Daoy (cell line): ENCODE measurements at places on chromosomes 12 and 14. TPM values are rescaled to one million over a fixed set of nuclear protein-coding genes. Genes with fewer than 3 reads are reported as not detected.

GRCh38 chr12:4943067-4943937 lies 33.6 kb downstream of the KCNA1 start:
- no peak for DNase-seq

GRCh38 chr14:104112609-104113571 lies 25.5 kb upstream of the KIF26A start:
- no peak for DNase-seq

DNA sequence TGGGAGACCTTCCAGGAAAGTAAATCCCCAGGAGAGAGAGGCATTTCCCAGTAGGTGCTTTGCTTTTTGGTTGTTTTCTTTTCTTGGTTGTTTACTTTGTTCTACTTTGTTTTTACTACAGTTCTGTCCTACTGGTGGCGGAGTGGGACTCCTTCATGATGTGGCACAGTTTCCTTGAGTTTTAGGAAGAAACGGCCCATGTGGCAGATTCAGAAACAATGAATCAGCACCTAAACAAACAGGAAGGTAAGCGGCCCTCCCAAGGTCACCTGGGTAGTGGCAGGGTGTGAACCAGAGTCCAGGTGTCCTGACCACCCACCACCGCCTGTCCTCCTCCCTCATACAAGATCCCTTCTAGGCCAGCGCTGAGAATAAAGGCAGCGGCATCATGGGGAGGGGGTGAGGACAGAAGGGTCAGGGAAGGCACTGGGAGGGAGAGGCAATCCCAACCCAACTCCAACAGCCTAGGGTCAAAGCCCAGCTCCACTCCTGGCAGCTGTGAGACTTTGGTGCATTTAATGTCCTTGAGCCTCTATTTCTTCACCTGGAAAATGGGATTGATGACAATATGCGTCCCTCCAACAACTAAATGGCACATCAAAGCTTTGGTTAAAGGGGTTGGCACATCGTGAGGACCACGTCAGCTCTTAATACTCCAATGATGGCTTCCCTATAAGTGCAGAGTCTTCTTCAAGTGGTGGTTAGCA lies 111.5 kb upstream of the BCL2L14 start:
- DNase-seq, result peak; percentile 33

GRCh38 chr14:94345344-94346064 lies 22.4 kb upstream of the SERPINA6 start:
- peak; percentile 97 for DNase-seq

DNA sequence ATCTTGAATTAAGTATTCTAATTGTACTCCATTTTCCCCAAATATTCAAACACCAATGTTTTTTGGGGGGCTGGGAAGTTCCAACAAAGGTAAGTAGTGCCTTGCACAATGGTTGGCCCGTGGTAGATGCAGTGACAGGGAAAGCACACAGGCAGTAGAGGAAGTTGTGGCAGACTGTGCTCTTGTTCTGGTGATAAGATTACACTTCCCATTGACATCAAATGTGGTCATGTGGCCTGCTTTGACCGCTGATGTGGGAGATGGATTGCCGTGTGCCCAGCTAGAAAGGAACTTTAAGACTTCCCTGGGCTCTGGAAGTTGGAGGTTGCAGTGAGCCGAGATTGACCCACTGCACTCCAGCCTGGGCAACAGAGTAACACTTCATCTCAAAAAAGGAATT lies 223.8 kb downstream of the VRK1 start:
- no peak for DNase-seq

The PTGER2 gene
- total RNA-seq, result 6.5 and 7.0 TPM in 2 replicates

DNA sequence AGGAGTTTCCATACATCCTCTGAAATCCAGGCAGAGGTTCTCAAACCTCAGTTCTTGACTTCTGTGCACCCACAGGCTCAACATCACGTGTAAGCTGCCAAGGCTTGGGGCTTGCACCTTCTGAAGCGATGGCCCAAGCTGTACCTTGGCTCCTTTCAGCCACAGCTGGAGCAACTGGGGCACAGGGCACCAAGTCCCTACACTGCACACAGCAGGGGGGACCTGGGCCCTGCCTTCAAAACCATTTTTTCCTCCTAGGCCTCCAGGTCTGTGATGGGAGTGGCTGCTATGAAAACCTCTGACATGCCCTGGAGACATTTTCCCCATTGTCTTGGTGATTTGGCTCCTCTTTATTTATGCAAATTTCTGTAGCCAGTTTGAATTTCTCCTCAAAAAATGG lies 10.6 kb downstream of the AREL1 start:
- no peak for DNase-seq

- no peak for DNase-seq
Measured at GRCh38 chr12:116545144-116545543, 14.0 kb upstream of the MAP1LC3B2 start.

DNA sequence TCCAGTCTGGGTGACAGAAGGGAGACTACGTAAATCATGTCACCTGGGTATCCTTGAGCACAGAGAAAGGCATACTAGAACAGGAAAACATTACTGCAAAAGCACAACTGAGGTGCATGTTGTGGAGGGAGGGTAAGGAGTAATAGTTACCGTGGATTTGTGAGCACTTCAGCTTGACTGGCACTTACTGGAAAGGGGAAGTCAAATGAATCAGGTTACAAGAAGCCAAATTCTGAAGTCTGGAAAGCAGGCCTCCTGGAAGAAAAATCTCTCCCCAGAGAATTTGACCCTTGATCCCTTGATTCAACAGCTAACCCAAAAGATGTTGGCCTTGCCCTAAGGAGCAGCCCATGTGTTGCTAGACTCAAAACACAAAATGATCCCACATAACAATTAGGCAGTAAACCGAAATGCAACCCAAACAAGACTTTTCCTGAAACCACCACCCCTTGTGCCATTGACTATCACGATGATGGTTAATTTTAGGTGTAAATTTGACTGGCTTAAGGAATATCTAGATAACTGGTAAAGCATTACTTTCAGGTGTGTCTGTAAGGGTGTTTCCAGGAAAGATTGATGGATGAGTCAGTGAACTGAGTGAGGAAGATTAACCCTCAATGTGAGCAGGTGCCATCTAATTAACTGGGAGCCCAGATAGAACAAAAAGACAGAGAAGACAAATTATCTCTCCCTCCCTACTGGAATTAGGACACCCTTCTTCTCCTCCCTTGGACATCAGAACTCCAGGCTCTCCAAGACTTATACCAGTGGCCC lies 108.8 kb downstream of the SLC25A21 start:
- no peak for DNase-seq

DNA sequence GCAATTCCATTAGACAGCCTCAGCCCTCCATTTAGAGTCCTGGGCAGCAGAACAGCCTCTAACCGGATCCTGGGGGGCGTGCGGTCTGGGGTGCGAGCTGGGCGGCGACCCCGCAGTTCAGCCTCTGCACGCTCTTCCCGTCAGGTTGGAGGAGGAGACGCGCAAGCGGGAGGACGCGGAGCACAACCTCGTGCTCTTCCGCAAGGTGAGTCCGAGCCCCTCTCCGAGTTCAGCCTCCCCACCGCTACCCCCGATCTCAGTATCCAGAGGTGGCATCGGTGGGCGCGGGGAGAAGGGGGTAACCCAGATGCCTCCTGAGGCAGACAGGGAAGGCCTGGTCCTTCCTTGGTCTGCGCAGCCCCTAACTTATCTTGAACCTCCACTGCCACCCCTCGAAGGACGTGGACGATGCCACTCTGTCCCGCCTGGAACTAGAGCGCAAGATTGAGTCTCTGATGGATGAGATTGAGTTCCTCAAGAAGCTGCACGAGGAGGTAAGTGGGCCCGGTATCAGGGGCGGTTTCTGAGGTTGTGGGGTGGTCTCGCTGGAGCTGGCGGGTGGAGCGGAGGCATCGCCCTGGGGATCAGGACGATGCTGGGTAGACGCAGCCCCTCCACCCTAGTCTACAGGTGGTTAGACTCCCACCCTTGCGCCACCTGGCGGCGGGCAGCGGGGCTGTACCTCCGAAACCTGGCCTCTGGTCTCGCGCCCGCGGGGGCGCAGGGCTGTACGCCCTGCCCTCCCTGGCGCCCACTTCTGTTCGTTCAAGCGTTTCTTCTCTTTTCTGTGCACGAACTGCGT lies 1.3 kb downstream of the PRPH start:
- peak; percentile 67 for DNase-seq

The NPFF gene
- total RNA-seq, result not detected in 2 replicates

- DNase-seq, result no peak
Measured at GRCh38 chr12:12209043-12209442, 57.8 kb downstream of the LRP6 start.

The CAND1 gene
- total RNA-seq, result 97.2 and 103 TPM in 2 replicates

The APOF gene
- total RNA-seq, result 0.40 TPM in 1 of 2 replicates, not detected in the other

DNA sequence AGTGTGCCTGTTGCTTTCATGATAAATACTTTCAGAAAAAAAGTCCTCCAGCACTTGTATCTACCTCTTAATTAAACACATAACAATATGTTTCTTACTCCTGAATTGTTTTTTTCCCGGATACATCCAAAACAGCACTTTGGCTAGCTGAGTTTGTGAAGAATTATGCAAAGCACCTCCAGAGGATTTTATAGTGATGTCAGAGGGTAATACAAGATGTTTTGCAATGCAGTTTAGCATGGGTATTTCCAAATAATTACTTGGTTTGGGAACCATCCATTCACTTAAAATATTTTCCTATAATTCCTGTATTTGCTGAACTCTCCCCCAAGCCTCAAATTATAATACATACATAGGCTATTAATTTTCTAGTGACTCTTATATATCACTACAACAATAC lies 37.7 kb upstream of the DBX2 start:
- DNase-seq, result no peak

The SDR9C7 gene
- total RNA-seq, result not detected in 2 replicates

The OAS1 gene
- 5.1 and 6.1 TPM in 2 replicates for total RNA-seq

DNA sequence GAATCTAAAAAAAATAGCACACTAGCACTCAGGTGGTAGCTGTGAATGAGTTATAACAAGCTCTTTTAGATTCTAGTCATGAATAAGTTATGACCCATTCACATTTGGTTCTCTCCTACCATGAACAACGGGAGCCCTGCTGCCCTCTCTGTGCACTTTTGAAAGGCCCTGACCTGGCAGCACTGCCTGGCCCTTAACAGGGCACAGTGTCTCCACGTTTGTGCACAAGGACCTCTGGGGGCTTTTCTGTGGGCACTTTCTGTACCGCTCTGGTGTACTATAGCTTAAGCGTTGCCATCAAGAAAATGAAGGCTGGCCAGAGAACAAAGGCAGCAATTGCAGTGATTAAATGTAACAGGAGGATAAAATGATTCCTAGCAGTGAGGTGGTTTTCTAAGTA lies 21.2 kb downstream of the CCDC92 start:
- no peak for DNase-seq

The PDZRN4 gene
- not detected in 2 replicates for total RNA-seq

The FKBP11 gene
- total RNA-seq, result 7.0 and 28.0 TPM in 2 replicates

DNA sequence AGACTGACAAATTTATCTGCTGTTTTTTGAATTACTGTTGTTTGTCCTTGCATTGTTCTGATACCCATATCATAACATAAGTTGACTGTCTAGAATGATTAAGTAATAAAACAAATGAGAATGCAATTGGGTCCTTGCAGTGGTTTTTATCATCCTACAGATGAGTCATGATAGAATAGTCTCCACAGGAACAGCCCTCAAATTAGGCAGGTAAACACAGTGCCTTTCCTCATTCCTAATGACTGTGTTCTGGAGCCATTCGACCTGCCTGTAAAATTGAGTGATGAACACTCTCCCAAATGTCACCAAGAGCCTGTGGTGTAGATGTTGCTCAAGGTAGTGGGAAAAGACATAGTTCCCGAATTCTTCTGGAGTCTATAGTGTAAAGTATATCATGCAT lies 12.3 kb downstream of the NKX2-8 start:
- peak; percentile 19 for DNase-seq

- DNase-seq, result no peak
Measured at GRCh38 chr12:627285-627684, 36.0 kb downstream of the NINJ2 start.

The NPAS3 gene
- total RNA-seq, result 1.5 and 1.9 TPM in 2 replicates

DNA sequence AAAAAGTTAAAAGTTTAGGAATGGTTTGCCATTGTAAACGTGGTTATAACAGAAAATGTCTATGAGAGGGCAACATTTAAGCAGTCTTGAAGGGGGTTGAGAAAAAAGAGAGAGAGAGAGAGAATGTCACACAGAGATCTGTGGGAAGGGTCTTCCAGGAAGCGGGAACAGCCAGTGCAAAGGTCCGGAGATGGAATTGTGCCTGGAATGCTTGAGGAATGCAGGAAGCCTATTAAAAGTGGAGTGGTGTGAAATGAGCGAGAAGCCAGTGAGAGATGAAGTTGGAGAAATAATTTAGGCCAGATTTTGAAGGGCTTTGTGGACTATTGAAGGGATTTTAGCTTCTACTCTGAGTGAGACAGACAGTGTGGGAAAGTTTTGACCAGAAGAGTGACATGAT lies 406.8 kb upstream of the TBX3 start:
- DNase-seq, result no peak

- no peak for DNase-seq
Measured at GRCh38 chr14:63100552-63100951, 55.3 kb upstream of the KCNH5 start.

GRCh38 chr14:88611878-88612277 lies 49.0 kb downstream of the ZC3H14 start:
- no peak for DNase-seq

The TEX52 gene
- not detected in 2 replicates for total RNA-seq

- peak; percentile 13 for DNase-seq
Measured at GRCh38 chr12:62021808-62022207, 238.4 kb upstream of the USP15 start.

The CLEC1B gene
- not detected in 2 replicates for total RNA-seq

The STAB2 gene
- not detected in 2 replicates for total RNA-seq

GRCh38 chr12:28140404-28140803 lies 49.9 kb upstream of the CCDC91 start:
- DNase-seq, result no peak

- peak; percentile 83 for DNase-seq
Measured at GRCh38 chr12:67456431-67456901, 187.3 kb downstream of the CAND1 start.

DNA sequence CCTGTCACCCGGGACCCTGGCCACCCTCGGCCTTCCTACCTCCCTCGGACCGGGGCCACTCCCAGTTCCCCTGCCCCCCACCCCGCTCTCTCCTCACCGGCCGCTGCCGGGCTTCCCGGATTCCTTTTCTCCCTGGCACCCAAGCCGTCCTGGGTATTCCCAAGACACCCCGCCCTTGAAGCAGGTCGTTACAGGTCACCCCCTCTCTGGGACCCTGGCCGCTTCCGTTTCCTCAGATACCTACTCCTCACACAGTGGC lies 493 bp downstream of the NUMB start:
- DNase-seq, result peak; percentile 40

The CLEC14A gene
- not detected in 2 replicates for total RNA-seq

The TMEM229B gene
- 2.9 and 8.5 TPM in 2 replicates for total RNA-seq

DNA sequence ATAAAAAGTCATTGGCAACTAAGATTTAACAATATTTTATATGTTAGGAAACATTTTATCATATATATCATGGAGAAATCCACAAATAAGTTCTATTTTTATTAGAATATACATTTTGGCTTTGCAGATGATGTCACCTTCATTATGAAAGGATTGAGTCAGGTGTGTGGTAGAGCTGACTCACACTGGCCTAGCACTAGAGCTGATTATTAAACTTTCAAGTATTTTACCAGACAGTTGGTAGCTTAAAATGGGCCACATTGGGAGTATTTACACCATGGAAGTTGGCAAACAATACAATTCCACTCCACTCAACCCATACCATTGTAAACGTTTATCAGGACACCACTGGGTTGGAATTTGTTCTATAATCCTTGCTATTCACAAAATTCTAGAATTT lies 1036.6 kb downstream of the TRHDE start:
- peak; percentile 33 for DNase-seq

The WSCD2 gene
- total RNA-seq, result 0.06 and 0.63 TPM in 2 replicates

The GLIPR1L1 gene
- total RNA-seq, result not detected in 2 replicates
